ENCODE measurements at places on chromosomes 2 and 18.

DNA sequence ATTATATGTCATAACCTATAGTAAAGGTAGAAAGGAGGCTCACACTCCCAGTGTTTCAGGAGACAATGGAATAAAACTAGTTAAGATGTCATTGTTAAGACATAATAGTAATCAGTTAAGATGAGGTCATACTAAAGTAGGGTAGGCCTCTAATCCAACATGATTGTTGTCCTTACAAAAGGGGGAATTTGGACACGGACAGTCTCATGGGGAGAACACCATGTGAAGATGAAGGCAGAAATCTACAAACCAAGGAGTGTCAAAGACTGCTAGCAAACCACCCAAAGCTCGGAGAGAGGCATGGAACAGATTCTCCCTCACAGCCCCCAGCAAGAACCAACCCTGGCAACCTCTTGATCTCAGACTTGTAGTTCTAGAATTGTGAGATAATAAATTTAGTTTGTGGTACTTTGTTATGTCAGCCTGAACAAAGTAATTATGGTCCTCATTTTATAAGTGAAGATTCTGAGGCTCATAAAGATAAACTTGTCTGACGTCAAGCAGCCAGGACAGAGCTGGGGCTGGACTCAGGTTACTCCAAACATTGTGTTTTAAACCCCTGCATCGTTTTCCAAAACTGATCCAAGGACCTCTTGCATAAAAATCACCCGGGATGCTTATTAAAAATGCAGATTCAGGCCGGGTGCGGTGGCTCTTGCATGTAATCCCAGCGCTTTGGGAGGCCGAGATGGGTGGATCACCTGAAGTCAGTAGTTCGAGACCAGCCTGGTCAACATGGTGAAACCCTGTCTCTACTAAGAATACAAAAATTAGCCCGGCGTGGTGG lies 47.8 kb downstream of the CCDC195 start:
- DNase-seq: no peak

- peak; percentile 57 for DNase-seq
Observed at GRCh38 chr2:102514061-102514785, 41.2 kb downstream of the SLC9A4 start.

DNA sequence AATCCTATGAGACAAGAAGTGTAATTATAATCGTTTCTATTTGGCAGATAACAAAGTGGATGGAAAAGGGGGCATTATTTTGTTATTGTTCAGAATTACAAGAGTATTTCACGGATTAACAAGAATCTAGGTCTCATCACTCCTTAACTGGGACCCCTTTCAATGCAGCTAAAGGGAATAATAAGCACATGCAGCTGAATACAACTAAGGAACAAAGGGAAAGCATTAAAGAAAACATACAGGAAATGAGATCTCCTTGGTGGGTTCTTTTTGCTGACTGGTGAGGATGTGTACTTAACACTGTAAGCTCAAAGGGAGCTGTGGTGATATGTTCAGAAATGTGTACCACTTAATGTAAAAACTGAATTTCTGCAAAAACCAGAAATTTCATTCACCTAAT lies 140.5 kb upstream of the WDSUB1 start:
- no peak for DNase-seq

DNA sequence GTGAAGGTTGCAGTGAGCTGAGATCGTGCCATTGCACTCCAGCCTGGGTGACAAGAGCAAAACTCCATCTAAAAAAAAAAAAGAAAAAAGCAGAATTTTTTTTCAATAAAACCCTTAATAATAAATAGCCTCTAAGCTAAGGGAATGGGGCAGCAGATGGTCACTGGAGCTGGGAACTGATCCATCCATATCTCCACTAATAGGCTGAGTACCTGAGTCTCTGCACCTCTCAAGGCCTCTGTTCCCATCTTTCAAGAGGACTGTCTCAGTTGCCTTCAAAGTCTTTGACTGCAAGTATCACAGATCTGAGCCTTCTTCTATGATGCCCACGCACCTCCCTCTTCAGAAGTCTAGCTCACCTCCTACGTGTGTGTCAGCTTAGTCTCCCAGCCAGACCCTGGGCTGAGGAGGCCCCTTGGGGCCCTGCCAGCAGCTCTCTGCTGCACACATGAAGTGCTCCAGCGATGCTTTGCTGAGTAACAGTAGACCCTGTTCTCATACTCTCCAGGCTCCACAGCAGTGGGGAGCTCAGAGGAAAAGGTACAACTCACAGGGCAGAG lies 32.9 kb downstream of the ST8SIA5 start:
- no peak for DNase-seq

- DNase-seq: no peak
Observed at GRCh38 chr18:52452427-52452826, 112.4 kb downstream of the DCC start.

- DNase-seq: no peak
Observed at GRCh38 chr2:220601674-220602073, 970.4 kb downstream of the EPHA4 start.

DNA sequence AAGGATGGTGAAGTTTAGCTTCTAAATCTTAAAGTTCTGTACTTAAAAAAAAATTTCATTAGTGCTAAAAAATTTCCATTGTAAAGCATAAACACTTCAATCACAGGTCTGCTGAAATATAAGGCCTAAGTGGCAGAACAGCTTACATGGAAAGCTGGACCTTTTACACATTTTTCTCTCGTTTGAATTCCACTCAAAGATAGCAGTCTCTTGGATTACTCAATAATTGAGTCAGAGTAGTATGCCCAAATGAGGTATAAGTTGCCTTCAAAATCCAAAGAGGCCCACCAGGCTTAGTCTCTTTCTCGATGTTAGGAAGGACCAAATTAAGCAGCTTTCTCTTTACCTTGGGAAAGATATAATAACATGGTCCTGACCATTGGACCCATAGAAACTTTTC lies 220.4 kb upstream of the CWC22 start:
- no peak for DNase-seq

- no peak for DNase-seq
Observed at GRCh38 chr2:20050104-20050645, 1.3 kb downstream of the LAPTM4A start.

DNA sequence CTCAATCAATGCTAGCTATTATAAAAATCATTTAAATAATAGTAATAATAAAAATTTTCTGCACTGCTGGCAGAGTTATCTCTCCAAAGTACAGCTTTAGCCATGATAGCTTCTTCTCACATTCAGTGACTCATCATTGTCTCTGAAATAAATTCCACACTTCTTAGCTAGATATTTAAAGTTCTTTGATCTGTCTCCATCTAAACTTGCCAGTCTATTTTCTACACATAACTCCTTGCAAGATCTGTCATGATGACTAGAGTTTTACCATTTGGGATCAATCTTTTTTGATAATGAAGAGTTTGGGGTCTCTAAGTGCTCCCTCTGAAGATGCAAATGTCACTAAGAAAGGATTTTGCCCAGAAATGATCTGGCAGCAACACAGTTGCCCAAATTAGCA lies 155.4 kb upstream of the LHCGR start:
- DNase-seq: no peak

GRCh38 chr2:33570681-33571080 lies 28.4 kb downstream of the FAM98A start:
- DNase-seq: no peak

GRCh38 chr2:232880764-232881351 lies 10.8 kb downstream of the SNORC start:
- no peak for DNase-seq

DNA sequence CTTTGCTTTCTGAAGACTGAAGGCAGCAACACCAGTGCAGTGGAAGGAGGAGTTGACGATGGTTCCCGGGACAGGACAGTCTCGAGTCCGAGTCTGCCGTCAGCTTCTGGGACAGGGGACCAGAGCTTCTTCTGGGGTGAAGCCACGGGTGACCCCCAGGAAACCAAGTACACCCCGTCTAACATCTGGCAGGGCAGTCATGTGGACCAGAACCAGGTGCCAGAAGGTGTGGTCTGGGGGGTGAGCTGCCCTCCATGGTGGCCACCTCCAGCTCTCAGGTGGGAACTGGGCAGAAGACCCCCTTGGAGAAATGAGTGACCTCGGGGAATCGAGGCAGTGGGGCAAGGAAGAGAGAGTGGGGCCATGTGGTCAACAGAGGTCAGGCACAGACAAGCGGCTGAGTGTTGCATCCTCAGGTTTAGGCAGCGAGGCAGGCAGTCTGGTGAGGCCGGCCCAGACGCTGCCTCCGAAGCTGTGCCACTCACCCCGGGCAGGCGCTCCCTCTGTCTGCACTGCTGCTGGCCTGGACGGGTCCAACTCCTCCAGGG lies 204.3 kb downstream of the HDAC4 start:
- DNase-seq: no peak

- no peak for DNase-seq
Observed at GRCh38 chr2:26615860-26616705, 25.1 kb downstream of the CIB4 start.

GRCh38 chr18:44736664-44737380 lies 56.1 kb downstream of the SETBP1 start:
- no peak for DNase-seq

DNA sequence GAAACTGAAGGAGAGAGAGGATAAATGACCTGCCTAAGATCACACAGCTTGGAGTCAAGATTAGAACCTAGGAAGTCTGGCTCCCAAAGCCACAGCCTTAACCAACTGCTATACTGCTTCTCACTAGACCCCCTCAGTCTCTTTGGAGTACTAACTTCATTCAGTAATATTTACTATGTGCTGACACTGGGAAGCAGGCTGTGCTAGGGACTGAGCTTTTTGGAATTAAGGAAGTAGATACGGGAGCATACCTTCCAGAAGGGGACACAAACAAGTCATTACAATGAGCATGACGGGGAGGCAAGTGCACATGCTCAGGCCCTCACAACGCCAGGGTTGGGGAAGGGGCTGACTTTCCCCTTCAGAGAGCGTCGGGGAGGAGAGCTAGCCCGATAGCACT lies 97.7 kb downstream of the INO80D start:
- DNase-seq: no peak

DNA sequence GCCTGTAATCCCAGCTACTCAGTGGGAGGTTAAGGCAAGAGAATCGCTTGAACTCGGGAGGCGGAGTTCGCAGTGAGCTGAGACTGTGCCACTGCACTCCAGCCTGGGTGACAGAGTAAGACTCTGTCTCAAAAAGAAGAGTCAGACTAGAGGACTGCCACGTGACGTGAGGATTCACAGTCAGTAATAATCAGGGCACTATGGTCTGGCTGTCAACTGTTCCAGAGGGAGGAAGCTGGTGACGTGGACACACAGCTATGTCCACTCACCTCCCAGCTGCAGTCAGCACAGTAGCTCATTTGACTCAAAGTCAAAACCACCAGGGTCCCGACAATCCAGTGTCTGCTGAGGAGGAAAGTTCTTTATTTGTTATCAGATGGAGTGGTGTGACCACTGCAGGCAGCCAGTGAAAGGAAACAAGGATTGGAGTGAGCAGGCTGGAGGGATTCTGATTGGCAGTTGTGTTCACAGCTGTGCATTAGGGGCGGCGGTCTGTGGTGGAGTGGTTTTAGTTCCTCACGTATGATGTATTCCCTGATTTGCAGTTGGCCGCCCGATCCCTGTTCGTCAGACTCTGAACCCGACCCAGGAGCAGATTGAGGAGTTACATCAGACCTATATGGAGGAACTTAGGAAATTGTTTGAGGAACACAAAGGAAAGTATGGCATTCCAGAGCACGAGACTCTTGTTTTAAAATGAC lies 37.9 kb downstream of the MOGAT1 start:
- DNase-seq: no peak

GRCh38 chr2:101232770-101233169 lies 19.9 kb upstream of the CNOT11 start:
- DNase-seq: no peak

GRCh38 chr2:48274040-48274439 lies 255.9 kb upstream of the STON1 start:
- no peak for DNase-seq

DNA sequence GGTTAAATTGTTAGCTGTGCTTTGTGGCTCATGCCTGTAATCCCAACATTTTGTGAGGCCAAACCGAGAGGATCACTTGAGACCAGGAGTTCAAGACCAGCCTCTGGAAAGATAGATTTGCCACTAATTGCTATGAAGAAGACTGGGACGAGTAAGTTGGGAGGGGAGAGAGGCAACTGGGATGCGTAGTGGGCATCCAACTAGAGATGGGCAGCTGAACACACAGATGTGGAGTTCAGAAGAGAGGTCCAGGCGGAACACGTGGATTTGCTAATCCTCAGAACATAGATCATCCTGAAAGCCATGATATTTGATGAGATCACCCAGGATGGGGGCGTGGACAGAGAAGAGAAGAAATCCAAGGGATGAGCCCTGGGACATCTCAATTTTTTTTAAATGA lies 48.7 kb downstream of the CYP26B1 start:
- no peak for DNase-seq

DNA sequence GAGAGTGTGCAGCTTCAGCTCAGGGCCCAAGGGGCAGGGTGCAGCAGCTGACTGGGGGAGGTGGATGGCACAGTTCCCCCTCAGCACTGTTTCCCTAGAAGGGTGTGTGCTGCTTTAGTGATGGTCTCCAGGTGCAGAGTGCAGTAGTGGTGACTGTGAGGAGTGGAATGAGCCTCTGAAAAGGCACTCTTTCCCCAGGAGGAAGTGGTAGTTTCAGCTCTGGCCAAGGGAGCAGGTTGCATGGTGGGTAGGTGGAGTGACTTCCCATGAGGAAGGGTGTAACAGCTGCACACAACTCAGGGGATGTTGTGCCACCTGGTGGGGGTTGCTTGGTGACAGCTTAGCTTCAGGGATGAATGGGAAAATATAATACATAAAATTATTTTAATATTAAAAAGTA lies 251.5 kb upstream of the NXPH2 start:
- peak; percentile 30 for DNase-seq
